ELR (cell line): ENCODE measurements at places on chromosomes 12 and 14.

DNA sequence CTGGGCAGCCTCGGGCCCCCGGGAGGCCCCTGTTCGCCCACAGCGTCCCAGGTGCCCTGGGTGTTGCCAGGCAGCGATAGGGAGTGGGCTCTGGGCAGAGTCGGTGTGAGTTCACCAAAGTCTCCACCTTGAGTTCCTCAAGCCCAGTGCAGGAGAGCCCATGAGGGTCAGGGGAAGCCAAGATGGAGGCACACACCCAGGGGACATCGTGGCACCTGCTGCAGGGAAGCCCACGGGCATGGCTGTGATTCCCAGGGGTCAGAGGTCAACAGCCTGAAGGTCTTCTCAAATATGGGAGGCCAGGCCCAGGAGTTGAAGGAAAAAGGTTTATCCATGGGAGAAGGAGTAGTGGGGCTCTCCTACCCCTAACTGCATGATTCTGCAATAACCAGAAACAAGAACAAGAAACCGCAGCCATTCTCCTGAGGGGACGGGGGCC is 148.8 kb downstream of the ADGRD1 start:
- no peak for DNase-seq

DNA sequence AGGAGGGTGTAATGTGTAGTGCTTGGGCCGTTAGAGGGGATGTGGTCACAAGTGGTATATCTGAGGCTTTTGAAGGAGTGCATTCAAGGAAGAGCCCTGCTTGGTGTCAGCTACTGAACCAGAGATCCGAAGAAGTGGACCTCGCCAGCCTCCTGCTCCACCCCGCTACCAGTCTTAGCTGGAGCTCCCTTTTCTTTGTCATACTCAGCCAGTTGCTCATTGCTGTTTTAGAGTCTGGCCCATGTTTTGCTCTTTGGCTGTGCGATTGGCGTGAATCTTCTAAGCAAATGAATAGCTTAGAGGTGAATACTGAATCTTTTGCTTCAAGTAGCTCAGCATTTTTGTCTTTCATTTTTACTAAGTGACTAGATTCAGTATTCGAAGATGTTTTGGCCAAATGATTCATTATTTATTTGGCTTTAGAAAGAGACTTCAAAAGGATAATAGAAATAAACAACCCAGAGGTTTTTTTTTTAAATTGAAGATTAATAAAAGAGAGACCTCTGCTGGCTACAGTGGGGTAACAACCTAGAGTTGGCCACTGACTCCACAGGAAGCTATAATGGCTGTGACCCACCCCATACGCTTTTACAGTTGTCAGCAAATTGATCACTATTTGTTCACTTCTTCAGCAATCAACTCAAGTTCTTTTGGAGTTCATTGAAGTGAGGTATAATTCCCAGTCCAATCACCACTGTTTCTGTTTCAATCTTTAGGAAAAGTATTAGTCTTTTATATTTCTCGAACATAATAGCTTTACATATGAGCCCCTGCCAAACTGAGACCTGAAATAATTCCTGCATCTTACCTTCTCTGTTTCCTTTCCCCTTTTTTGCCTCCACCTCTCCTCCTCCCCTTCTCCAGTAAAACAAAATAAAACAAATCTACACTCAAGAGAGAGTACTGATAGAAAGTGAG is 19.9 kb downstream of the CDKN1B start:
- peak; percentile 88 for DNase-seq

DNA sequence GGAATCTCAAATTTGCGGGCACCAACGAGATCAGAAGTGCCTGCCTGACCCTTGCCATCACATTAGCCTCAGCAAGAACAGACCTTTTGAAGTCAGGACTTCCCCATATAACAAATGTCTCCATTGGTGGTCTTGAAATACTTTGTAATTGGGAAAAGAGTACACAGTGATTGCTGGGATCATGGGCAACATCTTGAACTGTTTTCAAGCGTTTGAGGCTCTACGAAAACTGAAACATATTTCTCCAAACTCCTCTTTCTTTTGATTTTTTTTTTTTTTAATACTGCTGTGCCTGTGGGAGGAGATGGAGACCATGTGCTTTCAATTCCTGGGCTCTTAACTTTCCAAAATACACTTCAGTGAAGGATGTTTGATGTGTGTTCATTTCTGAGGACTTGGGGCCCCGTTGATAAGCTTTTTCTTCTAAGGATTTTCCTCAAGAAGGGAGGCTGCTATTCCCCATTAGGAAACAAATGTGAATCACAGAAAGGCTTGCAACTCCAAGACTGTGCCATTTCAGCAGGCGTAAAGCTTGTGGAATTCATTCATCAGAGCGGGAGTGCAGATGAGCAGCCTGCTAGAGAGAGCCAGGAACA is 94.5 kb downstream of the TMEM132C start:
- no peak for DNase-seq

- DNase-seq = peak; percentile 26
These were observed 70.2 kb upstream of the NCOR2 start for GRCh38 chr12:124637581-124637981.

DNA sequence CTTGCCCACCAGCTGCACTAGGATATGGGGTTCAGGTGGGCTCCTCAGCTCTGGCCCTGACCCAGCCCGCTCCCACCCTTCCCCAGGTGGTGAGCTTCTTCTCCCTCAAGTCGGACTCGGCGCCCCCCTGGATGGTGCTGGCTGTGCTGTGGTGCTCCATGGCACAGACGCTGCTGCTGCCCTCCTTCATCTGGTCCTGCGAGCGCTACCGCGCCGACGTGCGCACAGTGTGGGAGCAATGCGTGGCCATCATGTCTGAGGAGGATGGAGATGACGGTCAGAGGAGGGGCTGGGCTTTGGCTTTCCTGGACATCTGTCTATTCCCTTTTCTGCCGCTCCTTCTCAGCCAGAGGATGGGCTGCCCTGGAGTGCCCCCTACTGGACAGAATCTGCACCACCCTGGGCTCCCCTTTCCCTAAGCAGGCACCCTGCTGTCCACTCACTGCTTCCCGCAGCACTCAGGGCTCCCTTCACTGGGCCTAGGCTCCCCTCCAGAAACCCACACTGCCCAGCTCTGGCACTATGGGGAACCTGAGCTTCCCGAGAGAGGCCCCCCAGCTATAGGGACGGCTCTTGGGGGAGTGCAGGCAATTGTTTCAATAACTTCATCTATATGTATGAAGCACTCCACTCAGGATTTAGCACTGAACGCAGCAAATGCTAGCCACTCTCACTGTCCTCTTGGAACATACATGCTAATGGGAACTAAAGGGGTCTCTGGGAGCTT is 2.6 kb upstream of the P3H3 start:
- peak; percentile 88 for DNase-seq

- DNase-seq = peak; percentile 32
These were observed 12.0 kb downstream of the AQP6 start for GRCh38 chr12:49984476-49985359.

DNA sequence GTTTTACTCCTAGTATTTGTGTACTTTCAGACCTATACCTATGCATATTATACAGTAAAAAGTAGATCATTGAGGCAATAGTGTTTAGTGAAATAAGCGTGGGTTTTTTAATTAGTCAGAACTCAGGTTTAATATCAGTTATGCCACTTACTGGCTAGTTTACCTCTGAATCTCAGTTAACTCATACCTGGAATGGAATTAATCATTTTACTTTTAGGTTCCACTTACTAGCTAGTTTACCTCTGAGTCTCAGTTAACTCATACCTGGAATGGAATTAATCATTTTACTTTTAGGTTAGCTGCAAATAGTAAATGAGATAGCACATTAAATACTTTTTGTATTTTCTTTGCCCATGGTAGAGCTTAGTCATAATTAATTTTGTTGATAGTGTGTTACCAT is 475.7 kb downstream of the CCER1 start:
- no peak for DNase-seq

DNA sequence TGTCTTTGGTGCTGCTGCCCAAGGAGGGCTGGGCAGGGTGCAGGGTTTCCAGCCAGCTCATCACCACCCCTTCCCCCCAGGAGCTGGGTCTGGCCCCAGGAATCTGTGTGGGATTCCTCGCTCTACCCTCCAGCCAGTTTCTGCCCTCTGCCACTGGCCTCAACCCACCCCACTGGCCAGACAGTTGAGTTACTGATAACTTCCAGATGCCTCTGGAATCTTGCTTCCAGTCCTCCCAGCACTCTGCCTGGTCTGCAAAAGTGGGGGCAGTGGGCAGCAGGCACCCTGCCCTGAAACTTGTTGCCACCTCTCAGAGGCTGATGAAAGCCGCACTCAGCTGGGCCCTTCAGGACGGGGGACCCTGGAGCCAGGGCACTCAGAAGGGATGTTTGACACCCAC is 20.1 kb upstream of the TBX3 start:
- no peak for DNase-seq

DNA sequence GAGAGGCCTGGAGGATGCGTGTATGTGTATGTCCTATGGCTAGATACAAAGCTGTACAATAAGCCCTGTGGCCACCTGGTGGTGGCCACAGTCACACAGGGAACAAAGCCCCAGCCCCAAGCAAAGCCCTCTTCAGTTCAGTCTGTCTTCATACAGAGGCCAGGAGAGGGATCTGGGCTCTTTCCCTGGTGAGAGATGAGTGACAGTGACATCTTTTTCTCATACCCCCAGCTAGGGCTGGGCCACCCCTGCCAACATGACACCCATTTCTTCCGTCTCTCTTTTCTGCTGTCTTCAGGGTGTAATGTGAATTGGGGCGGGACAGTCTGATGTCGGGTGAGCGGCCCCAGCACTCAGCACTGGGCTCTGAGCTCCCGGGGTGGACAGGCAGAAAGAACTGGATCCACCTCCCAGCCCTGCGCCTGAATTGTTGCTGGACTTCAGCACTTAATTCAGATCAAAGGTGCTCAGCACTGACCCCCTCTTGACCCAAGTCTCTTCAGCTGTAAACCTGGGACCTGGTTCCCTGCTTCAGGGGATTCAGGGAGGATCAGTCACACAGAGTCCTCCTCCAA is 59.8 kb downstream of the SERPINA3 start:
- no peak for DNase-seq

DNA sequence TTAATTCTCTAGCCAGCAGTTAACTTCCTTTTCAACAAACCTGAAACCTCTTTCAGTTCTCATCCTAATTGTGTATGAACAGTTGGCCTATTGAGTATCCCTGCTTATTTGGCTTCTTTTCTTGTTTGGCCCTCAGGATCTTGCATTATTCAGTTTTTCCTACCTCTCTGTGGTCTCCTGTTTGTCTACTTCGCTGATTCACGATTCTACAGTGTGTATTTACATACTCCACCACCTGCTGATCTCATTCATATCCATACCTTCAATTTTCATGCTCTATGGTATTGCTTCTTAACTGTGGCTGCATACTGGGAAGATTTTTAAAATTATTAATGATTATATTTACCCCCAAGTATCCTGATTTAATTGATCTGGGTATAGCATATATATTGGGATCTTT is 56.4 kb downstream of the RASSF9 start:
- DNase-seq = no peak

GRCh38 chr12:46537387-46537955 is 164.9 kb upstream of the SLC38A2 start:
- DNase-seq = no peak

DNA sequence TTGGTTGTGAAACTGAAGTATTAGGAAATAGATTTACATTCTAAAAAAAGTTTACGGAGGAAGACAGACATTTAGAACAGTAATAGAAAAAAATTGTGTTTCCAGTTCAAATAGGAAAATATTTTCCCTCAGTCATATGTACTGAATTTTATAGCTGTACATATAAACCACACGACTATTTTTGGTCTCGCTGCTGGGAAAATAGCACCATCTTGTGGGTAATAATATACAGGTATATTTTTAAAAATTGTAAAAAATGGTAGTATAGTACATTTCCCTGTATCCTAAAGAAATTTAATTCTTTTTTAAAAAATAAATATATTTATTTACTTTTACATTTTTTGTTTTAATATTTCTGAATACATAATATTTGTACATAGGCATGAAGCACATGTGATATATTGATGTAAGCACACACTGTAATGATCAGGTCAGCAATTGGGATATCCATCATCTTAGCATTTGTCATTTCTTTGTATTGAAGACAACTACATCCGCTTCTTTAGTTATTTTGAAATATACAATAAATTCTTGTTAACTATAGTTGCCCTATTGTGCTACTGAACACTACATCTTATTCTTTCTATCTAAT is 168.6 kb downstream of the ALX1 start:
- peak; percentile 43 for DNase-seq

DNA sequence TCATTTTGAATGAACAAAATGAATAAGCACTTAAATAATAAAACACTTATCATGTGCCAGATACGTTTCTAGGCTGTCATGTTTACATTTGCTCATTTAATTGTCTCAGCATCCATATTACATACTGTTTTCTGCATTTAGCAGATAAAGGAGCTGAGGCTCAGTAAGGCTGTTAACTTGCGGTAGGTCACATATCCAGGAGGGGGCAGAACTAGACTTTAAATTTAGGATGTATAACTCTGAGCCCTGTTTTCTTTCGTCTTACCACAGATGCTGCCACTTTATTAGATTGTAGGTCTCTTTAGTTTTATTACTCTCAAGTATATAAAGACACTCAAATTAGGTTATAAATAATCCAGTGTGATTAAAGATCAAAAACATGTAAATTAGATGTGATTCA is 17.7 kb downstream of the IRAK4 start:
- peak; percentile 56 for DNase-seq

- no peak for DNase-seq
These were observed 75.1 kb upstream of the ST8SIA1 start for GRCh38 chr12:22409377-22410164.
